ENCODE measurements at places on chromosomes 2 and 18.

GRCh38 chr18:40987581-40987980, 967.5 kb upstream of the PIK3C3 start:
- no peaks in the 10 kb centered on the region for H3K4me1 ChIP-seq
- no peaks in the 10 kb centered on the region for H3K36me3 ChIP-seq
- H3K27me3 ChIP-seq: no peaks in the 10 kb centered on the region

DNA sequence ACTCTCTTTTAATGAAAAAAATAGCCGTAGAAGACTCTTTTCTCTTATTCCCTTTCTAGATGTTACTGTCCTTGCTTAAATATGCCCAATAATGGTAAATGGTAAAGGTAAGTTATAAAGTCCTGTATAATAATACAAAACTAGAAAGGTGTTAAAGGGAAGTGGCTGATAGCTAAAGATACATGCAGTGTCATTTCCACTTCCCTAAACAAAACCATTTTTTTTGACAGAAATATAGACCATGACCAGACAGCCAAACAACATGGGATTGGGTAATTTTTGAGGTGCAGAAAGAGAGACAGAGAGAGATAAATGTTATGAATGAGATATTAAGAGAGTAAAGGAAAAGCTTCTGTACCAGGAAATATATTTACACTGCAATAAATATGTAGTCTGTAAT, 731.7 kb upstream of the REG3G start:
- no peak overlapping the region for H3K4me3 ChIP-seq
- no peak for DNase-seq
- no peak overlapping the region for H3K27ac ChIP-seq
- H3K27me3 ChIP-seq: no peaks in the 10 kb centered on the region
- H3K4me1 ChIP-seq: no peaks in the 10 kb centered on the region

- H3K4me1 ChIP-seq: no peaks in the 10 kb centered on the region
- H3K27me3 ChIP-seq: peaks cover 29% of the 10 kb centered on the region
- H3K4me3 ChIP-seq: no peak overlapping the region
Observed at GRCh38 chr2:172416447-172417058, 10.8 kb upstream of the ITGA6 start.

GRCh38 chr18:26865557-26865956, at the start of gene AQP4:
TSS of gene AQP4 (minus strand) at chr18:26865707. CDS start at chr18:26865689, 18 bp downstream.
- H3K27me3 ChIP-seq: peaks cover 16% of the 10 kb centered on the region
- no peaks in the 10 kb centered on the region for H3K4me1 ChIP-seq
- H3K36me3 ChIP-seq: no peaks in the 10 kb centered on the region
- H3K4me3 ChIP-seq: no peak within 1 kb of the TSS

DNA sequence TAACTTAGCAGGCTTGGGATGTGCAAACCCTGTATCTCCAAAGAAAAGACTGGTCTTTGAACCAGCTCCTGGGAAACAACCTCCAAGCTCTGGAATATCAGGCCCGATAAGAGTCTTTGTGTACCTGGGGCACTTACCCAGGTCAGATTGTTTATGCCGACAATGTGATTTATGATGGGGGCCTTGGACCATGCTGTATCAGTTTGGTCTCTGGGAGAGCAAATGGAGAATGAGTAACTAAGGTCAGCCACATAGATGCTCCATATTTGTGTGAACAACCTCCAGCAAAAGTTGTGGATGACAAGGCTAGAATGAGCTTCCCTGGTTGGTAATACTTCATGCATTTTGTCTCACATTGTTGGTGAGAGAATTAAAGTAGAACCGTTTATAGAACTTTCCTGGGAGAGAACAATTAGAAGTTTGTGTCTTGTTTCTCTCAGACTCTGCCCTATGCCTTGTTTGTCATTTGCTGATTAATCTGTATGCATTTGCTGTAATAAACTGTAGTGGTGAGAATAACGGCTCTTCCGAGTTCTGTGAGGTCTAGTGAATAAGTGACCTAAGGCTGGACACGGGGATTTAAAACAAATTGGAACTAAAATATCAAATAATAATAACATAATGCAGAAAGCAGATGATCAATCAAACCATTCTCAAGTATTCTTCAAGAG, 259.1 kb downstream of the XIRP2 start:
- no peaks in the 10 kb centered on the region for H3K4me1 ChIP-seq
- no peak overlapping the region for H3K4me3 ChIP-seq
- H3K36me3 ChIP-seq: no peaks in the 10 kb centered on the region

DNA sequence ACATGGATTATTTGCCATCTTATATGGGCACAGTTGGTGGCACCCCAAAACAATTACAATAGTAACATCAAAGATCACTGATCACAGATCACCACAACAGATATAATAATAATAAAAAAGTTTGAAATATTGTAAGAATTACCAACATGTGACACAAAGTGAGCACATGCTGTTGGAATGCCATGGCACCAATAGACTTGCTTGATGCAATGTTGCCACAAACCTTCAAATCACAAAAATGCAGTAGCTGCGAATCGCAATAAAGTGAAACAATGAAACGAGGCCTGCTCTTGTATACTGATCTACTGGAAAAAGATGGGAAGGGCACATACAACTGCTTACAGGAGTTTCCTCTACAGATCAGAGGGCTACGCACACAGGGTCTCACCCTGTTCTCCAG, 32.2 kb upstream of the AMMECR1L start:
- H3K4me1 ChIP-seq: no peaks in the 10 kb centered on the region
- no peak for DNase-seq
- H3K36me3 ChIP-seq: no peaks in the 10 kb centered on the region

DNA sequence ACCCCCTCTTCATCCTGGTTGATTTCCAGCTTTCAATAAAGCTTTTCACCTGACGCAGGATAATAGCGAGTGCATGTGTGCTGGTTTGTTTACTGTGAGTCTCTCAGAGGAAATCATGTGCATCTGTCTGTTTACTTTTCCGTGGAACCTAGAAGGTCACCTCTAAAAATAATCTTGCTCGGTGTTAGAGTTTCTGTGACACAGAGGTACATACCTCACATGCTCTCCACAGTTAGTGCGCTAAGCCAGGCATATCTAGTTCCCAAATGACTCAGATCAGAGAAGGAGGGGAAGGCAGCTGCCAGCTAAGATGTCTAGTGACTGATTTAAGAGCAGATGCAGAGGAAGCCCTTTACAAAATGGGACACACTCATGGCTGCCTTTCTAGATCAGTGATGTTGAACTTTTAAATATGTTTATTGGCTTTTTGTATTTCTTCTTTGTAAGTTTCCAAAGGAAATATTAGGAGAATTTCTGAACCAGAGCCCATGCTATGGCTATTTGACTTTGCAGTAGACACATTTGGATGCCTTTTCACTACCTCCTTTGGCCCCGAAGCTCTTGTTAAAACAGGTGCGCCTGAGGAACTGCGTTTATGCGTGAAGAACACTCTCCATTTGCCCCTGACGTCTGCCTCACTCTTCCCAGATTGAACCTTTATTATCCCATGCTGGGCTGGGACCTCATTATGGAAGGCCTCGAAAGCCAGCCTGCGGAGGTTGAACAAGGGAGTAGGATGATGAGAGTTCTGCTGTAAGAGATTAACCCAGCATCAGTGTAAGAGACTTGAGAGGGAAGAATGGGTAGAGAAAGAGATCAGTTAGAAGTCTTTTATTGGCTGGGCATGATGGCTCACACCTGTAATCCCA, 145.6 kb downstream of the FAM161A start:
- H3K4me3 ChIP-seq: no peak overlapping the region
- H3K27ac ChIP-seq: no peak overlapping the region
- no peak for DNase-seq
- H3K36me3 ChIP-seq: no peaks in the 10 kb centered on the region
